ENCODE measurements at places on chromosomes 11 and 22.
A peak's percentile ranks its signal among the peaks of the same experiment; 100 is the strongest.

- DNase-seq, result no peak
Measured at GRCh38 chr22:39233710-39234471, 10.9 kb downstream of the PDGFB start.

- no peak for DNase-seq
Measured at GRCh38 chr11:72561856-72562255, 112.4 kb downstream of the PDE2A start.

GRCh38 chr11:112182867-112183266 lies 7.6 kb downstream of the BCO2 start:
- no peak for DNase-seq

DNA sequence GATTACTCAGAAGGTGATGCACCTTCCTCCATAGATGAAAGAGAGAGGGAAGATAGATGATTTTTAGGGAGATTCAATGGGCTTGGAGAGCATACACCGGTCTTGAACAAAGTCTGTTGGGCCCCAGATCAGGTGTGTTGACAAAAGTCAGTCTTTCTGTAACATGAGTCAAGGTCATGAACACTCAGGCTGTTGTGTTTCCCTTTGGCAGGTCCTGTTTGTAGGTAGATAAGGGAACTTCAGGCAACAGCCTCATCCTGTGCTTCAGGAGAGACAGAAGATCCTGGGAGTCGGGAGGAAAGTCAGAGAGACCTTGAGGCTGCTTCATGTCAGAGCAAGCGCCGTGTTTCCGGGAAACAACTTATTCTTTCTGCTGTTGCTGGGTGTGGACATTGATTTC lies 703.1 kb downstream of the BRD1 start:
- no peak for DNase-seq

GRCh38 chr22:39820256-39820655 lies 73.3 kb downstream of the ENTHD1 start:
- no peak for DNase-seq

GRCh38 chr11:43035086-43035485 lies 276.7 kb upstream of the API5 start:
- no peak for DNase-seq

GRCh38 chr11:69261116-69261515 lies 32.8 kb upstream of the MYEOV start:
- DNase-seq, result no peak

GRCh38 chr22:44941207-44941606 lies 68.6 kb downstream of the PHF21B start:
- DNase-seq, result no peak

- DNase-seq, result peak; percentile 64
Measured at GRCh38 chr11:67240576-67241389, 25.5 kb upstream of the GRK2 start.

- no peak for DNase-seq
Measured at GRCh38 chr11:1121813-1122663, 35.7 kb upstream of the MUC5AC start.

All from T1000 (cell line).